KG1 (cell line): ENCODE measurements at places on chromosomes 12 and 14.

GRCh38 chr12:112352921-112353320 is 29.3 kb downstream of the HECTD4 start:
- DNase-seq, result no peak

- DNase-seq, result no peak
These were observed 143.6 kb upstream of the CRY1 start for GRCh38 chr12:107236824-107237511.

DNA sequence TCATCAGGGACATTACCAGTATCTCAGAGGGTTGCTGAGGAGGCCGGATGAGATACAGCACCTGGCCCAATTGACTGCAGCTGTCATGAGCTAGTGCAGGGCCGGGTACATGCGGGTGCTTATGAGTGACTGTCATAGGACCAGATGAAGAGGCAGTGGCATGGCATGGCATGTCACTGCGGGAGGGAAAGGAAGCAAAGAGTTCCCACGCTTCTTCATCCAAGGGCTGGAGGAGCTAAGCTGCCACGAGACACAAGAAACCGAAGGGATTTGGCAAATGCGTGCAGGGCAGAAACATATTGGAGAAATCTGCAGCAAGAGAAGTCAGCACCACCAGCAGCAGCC is 10.7 kb upstream of the GPX2 start:
- DNase-seq, result no peak

- DNase-seq, result no peak
These were observed 1.0 kb downstream of the GMFB start for GRCh38 chr14:54487771-54488170.

GRCh38 chr14:31968956-31969698 is 108.0 kb upstream of the ARHGAP5 start:
- no peak for DNase-seq

DNA sequence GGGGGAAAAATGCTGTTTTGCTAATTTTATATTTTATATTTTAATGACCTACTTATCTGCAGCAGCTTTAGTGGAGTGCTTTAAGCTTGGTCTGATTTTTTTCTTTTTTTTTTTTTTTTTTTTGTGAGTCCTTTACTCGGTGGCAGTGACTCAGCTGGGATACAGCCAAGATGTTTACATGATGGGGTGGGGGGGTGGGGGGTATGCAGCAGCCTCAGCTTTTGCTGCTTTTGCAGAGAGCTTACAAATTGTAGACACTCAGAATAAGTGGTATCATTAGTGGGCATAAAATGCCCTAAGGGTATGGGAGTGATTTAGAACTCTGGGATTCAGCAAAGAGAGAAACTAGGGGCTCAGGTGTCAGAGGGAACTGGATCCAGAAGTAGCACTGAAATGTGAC is 38.2 kb upstream of the ARHGAP5 start:
- no peak for DNase-seq

- DNase-seq, result no peak
These were observed 479.2 kb downstream of the RPS29 start for GRCh38 chr14:49106741-49107667.

- DNase-seq, result no peak
These were observed 14.6 kb upstream of the HDAC7 start for GRCh38 chr12:47834199-47834903.
